ENCODE measurements at places on chromosomes 1 and 21. TPM values are rescaled to one million over a fixed set of nuclear protein-coding genes. Genes with fewer than 3 reads are reported as not detected.

CA14 gene
- 9.1 TPM for total RNA-seq

ADORA3 gene
- not detected for total RNA-seq

NR1I3 gene
- total RNA-seq: not detected

NTMT2 gene
- total RNA-seq: not detected

BRINP3 gene
- 0.31 TPM for total RNA-seq

FMO5 gene
- total RNA-seq: 1.5 TPM

ASAP3 gene
- 66.7 TPM for total RNA-seq
